ENCODE measurements at places on chromosomes 3 and 15.

GRCh38 chr3:182848906-182849305 is 55.6 kb downstream of the ATP11B start:
- H3K27ac ChIP-seq = no peak overlapping the region
- no peaks in the 10 kb centered on the region for H3K27me3 ChIP-seq
- no peaks in the 10 kb centered on the region for H3K4me1 ChIP-seq
- no peak overlapping the region for H3K4me3 ChIP-seq

DNA sequence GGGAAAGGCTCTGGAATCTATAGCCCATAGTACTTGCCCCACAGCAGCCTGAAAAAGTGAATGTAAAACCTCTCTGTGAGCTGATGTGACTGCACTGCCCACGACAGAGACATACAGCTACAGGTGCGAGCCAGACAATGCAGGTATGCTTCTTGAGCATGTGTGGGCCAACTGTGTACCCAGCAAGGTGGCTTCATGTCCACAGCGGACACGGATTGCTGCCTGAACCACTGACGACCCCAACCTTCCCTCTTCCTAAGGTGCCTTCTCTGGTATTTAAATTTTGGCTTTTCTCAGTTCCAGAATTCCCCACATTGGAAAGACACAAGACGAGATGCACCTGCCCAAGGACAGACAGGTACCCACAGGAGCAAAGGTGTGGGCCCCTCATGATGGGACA is 65.8 kb downstream of the SCN5A start:
- peaks cover 21% of the 10 kb centered on the region for H3K27me3 ChIP-seq
- DNase-seq = no peak
- no peak overlapping the region for H3K27ac ChIP-seq
- H3K4me1 ChIP-seq = no peaks in the 10 kb centered on the region

GRCh38 chr3:137612291-137612690 is 151.8 kb upstream of the SOX14 start:
- no peak for DNase-seq
- no peaks in the 10 kb centered on the region for H3K36me3 ChIP-seq
- no peaks in the 10 kb centered on the region for H3K27me3 ChIP-seq
- no peak overlapping the region for H3K4me3 ChIP-seq
- H3K27ac ChIP-seq = no peak overlapping the region
- H3K4me1 ChIP-seq = no peaks in the 10 kb centered on the region

DNA sequence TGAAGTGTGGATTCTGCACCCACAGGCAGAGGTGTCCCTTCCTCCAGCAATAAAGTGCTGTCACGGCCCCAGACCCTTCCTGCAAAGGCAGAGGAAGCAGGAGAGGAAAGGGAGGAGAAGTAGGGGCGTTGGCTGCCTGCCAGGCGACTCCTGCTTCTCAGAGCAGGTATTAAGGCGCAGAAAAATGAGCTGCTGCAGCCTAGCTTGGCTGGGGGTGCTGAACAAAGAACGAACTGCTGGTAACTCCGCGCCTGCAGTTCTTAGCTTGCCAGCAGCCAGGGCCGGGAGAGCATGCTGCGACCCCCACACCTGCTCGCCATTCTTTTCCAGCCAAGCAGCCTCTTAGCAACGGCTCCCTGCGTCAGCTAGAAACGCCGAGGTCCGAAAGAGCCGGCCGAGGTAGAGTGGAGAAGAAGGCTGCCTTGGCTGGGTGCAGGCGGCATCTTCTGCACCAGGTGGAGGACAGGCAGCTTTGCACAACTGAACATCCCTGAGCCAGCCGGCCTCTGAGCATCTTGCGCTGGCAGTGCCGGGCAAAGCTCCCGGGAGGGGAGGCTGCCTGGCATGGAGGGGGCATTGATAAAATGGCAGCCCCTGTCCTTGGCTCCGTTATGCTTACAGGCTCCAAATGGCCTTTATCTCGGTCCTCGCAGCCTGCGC is 296.0 kb downstream of the MEX3B start:
- no peaks in the 10 kb centered on the region for H3K4me1 ChIP-seq
- H3K27me3 ChIP-seq = peaks cover 12% of the 10 kb centered on the region
- no peaks in the 10 kb centered on the region for H3K36me3 ChIP-seq
- no peak for DNase-seq
- H3K4me3 ChIP-seq = no peak overlapping the region

- H3K4me1 ChIP-seq = peaks cover 13% of the 10 kb centered on the region
- no peak overlapping the region for H3K4me3 ChIP-seq
These were observed 55.6 kb downstream of the CYP11A1 start for GRCh38 chr15:74311734-74312444.

- H3K4me3 ChIP-seq = no peak overlapping the region
- H3K36me3 ChIP-seq = no peaks in the 10 kb centered on the region
- no peak for DNase-seq
- H3K27me3 ChIP-seq = peaks cover 4% of the 10 kb centered on the region
These were observed 273.7 kb downstream of the PDZRN3 start for GRCh38 chr3:73350996-73351395.

- H3K27ac ChIP-seq = no peak overlapping the region
- peaks cover 19% of the 10 kb centered on the region for H3K4me1 ChIP-seq
- DNase-seq = no peak
- no peaks in the 10 kb centered on the region for H3K27me3 ChIP-seq
- peaks cover 9% of the 10 kb centered on the region for H3K36me3 ChIP-seq
These were observed 1.2 kb downstream of the STARD5 start for GRCh38 chr15:81322676-81323253.

DNA sequence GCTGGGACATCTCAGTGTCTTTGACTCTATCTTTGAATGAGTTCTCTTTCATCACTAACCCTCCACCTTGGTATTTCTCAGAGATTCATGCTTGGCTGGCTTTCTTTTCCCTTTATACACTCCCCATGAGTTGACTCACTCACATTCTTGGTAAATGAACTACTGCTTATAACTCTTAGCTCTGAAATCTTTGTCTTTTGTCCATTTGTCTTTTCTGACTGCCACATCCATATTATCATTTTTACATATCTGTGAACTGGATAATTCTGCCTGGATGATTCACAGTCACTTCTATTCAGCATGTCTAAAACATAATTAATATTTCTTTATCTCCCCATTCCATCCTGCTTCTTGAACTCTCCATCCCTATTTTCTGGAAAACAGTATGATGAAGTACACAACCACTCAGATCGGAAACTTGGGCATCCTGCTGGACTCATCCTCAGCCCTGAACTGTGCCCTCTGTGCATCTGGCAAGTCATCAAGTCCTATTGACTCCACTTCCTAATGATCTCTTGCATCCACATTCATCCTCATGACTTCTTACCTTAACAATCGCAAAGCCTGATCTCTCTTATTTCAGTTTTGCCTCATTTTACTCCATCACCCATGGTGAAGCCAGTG is 66.9 kb downstream of the KCNAB1 start:
- H3K27me3 ChIP-seq = no peaks in the 10 kb centered on the region
- no peak for DNase-seq
- H3K4me1 ChIP-seq = no peaks in the 10 kb centered on the region
- H3K36me3 ChIP-seq = no peaks in the 10 kb centered on the region
- H3K27ac ChIP-seq = no peak overlapping the region

- H3K4me3 ChIP-seq = no peak overlapping the region
- peaks cover 8% of the 10 kb centered on the region for H3K4me1 ChIP-seq
- no peak overlapping the region for H3K27ac ChIP-seq
- peaks cover 14% of the 10 kb centered on the region for H3K36me3 ChIP-seq
These were observed 6.0 kb downstream of the CHCHD4 start for GRCh38 chr3:14118400-14119381.

GRCh38 chr3:72821161-72821781 is 27.0 kb downstream of the SHQ1 start:
- H3K4me1 ChIP-seq = peaks cover 21% of the 10 kb centered on the region
- H3K4me3 ChIP-seq = no peak overlapping the region
- H3K36me3 ChIP-seq = peaks cover 7% of the 10 kb centered on the region
- DNase-seq = no peak

DNA sequence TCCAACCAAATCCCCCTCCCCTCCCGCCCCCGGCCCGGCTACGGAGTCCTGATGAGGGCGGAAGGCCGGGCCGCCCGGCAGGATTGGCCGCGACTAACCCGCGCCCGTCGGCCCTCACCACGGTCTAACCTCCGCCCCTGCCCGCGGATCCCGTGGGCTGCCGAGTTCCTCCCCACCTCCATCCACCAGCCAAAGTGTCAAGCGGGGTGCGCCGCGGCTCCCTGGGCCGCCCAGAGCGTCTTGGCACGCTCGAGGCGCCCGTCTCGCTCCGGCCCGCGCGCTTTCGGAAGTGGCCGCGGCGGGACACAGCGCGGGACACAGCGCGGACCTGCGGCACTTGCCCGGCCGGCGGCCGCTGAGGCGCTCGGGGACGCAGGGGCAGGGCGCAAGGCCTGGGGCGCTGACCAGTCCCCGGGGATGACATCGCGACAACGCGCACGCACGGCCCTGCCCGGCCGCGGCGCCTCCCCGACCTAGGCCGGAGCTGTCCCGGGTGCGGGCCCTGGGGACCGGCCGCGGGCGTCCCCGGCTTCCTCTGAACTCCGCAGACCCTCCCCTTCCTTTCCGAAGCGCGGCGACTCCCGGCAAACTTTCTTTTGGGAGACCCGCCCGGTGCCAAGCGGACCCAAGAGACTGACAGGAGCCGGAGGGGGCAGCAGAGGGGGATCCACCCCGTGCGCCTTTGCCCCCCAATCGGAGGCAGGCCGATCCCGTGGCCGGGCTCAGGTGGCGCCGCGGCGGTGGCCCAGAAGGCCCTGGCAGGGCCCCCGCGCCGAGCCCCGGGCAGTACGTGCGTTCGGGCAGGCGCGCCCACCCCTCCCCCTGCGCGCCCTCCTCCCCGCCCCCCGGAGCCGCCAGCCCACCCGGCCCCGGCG is 112.8 kb upstream of the ICE2 start:
- peak overlapping the region; percentile 87 for H3K27ac ChIP-seq
- H3K27me3 ChIP-seq = peaks cover 4% of the 10 kb centered on the region
- no peaks in the 10 kb centered on the region for H3K36me3 ChIP-seq
- peaks cover 21% of the 10 kb centered on the region for H3K4me1 ChIP-seq
- peak; percentile 29 for DNase-seq

GRCh38 chr3:100825574-100825973 is 116.3 kb downstream of the TFG start:
- H3K27ac ChIP-seq = no peak overlapping the region
- no peak overlapping the region for H3K4me3 ChIP-seq
- no peaks in the 10 kb centered on the region for H3K36me3 ChIP-seq
- H3K4me1 ChIP-seq = no peaks in the 10 kb centered on the region
- DNase-seq = no peak
- H3K27me3 ChIP-seq = peaks cover 3% of the 10 kb centered on the region

DNA sequence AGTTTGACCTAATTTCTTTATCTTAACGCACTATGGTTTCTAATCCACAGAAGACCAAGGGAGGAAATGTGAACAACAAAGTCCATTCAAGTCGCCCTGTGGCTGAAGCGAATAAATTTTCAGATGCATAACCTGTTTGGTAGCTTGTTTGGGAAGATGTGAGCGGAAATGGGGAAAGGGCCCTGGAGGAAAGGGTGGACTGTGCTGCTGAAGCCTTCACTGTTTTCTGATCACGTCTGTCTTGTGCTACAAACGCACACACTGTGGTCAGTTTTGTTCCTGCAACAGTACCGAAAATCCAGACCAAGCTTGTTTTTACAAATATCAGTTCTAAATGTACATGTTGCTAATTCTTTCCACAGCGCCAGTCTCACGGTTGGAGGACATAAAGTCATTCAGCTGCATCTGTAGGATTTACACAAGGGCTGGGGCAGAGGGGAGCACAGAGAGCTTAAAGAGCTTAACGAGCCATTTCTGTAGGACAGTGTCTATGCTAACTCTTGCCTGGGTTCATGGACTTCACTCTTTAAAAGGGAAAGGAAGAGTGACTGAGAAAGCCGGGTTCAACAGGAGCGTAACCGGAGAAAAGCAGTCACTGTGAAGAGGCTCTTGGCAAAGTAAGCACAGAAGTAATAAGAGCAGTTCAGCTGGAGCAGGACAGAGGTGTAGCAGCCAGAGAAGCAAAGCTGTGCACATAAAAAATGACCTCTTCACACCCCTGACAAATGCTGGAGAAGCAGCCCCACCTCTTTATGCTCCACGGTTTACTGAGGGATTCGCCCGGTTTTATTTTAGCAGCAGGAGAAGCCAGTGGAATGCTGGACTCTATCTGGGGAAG is 66.6 kb downstream of the USF3 start:
- no peaks in the 10 kb centered on the region for H3K4me1 ChIP-seq
- peaks cover 49% of the 10 kb centered on the region for H3K36me3 ChIP-seq
- no peak overlapping the region for H3K27ac ChIP-seq
- DNase-seq = no peak

- no peak for DNase-seq
- H3K27me3 ChIP-seq = peaks cover 20% of the 10 kb centered on the region
- H3K36me3 ChIP-seq = no peaks in the 10 kb centered on the region
- H3K4me1 ChIP-seq = no peaks in the 10 kb centered on the region
These were observed 255.4 kb downstream of the TJP1 start for GRCh38 chr15:29566914-29567313.

DNA sequence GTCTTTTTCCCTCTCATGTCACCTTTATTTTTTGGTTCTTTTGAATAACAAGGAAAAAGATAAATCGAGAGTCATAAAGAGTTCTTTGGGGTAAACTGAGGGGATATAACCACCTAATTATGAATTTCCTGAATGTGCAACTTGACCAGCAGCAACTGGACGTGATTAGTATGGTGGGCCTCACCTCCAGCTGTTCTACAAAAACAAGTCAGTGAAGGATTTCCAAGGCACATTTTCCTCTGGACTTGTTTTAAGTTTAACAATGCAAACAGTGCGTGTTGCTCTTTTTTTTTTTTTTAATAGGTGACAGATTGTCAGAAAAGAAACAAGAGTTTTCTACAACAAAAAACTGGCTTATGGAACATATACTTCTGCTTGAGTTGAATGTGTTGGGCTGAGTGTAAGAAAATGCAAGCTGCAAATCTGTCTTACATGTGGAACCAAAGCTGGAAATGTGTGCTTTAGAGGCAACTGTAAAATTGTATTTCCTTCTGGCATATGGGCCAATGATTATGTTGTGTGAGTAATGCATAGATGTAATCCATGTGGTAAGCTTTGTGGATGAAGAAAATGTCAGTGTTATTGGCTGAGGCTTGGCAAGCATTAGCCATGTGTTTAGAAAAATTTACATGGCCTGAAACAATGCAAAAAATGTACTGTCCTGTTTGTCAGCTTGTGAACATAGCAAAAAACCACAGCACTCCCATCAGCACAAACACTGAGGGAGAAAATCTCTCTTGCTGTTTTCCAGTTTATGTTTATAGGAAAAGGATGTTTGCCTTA is 44.5 kb upstream of the FNDC3B start:
- no peak for DNase-seq
- H3K4me1 ChIP-seq = no peaks in the 10 kb centered on the region
- no peaks in the 10 kb centered on the region for H3K27me3 ChIP-seq
- H3K27ac ChIP-seq = no peak overlapping the region
